ENCODE measurements at places on chromosomes 7 and 10.

GRCh38 chr7:25187932-25188331 lies 40.4 kb downstream of the NPVF start:
- no peak for DNase-seq

DNA sequence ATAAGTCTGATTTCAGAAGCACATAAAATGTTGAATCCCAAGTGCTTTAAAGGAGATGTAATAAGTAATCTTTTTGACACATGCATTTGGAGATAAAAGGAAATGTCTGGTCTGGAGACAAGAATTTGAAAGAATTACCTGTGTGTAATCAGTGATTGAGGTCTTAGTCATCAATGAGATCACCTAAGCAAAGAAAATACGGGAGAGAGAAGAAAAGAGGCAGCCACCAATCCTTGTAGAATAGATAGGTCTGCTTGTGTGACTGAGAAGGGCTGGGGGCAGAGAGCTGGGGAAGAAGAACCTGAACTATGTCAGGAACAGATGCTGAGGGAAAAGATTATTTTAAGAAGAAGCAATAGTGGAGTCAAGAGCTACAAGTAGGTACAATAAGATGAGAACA lies 49.3 kb upstream of the ITPRID1 start:
- no peak for DNase-seq

GRCh38 chr7:143884241-143884968 lies 17.6 kb downstream of the TCAF1 start:
- DNase-seq: no peak

DNA sequence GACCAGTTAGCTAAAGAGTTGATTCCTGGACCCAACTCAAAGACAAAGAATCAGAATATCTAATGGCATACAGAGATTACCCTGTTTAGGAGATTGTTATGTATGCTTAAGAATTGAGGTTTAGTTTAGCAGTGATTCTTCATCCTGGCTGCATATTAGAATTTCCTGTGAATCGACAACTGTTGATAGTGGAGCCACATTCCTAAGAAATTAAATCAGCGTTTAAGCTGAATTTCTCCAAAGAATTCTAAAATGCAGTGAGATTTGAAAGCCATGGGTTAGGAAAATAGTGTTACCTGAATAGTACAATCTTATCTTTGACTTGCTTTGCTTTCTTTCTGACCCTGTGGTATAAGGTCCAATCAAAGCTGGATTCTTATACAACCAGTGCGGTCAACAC lies 16.4 kb upstream of the FERD3L start:
- peak; percentile 14 for DNase-seq

All from fibroblast of pulmonary artery (primary cell).